ENCODE measurements at places on chromosomes 1 and 21. TPM values are rescaled to one million over a fixed set of nuclear protein-coding genes. Genes with fewer than 3 reads are reported as not detected.

KCNK1 gene
- total RNA-seq: 0.91 TPM

CASQ1 gene
- not detected for total RNA-seq

STUM gene
- total RNA-seq: not detected

RXFP4 gene
- total RNA-seq: not detected

- DNase-seq: no peak
These were observed 23.4 kb downstream of the GTF2B start for GRCh38 chr1:88867743-88868521.

DNA sequence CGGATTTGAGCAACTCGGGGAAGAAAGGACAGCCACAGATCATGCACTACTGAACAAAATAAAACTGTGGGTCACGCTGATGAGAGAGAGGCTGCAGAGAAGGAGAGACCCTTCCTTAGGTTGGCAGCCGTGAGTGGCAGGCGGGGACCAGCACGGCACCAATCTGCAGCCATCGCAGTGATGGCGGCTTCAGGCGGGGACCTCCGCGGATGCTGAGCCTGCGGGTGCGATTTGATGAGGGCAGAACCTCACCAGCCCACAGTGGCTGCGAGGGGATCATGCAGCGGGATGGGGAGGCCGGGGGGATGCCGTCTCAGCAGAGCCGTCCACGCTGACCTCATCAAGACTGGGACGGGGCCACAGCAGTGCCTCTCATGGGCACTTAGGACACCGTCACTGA lies 11.8 kb downstream of the ITGB2 start:
- no peak for DNase-seq

DNA sequence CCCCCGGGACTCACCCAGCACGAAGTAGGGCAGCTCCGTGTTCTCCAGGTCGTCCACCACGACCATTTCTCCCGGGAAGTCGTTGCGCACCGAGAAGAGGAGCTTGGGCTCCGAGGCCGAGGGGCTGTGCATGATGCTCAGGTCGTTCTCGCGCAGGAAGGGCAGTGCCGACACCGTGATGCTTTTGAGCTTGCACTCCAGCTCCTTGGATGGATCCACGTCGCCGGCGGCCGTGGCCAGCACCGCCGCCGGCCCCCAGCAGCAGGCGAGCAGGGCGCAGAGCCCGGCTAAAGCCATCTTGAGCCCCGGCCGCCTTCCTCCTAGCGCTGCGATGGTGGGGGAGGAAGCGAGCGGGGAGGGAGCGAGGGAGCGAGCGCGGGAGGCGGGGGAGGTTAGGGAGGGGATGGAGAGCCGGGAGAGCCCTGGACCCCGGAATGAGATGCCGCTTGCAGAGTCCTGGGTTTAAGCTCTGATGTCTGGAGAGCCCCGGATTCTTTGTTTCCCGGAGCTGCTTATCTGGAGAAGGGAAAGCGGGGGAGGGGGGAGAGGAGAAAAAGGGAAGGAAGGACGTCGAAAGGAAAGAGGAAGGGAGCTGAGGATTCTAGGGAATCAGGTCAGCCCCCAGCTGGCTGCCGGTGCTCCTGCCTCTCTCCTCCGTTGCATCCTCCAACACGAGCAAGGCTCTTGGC lies at the start of gene ASTN1:
Gene ASTN1 (minus strand): TSS at position 333 of the 689 bp plus-strand sequence. CDS start 36 bp downstream, at position 297.
- DNase-seq: no peak

DNA sequence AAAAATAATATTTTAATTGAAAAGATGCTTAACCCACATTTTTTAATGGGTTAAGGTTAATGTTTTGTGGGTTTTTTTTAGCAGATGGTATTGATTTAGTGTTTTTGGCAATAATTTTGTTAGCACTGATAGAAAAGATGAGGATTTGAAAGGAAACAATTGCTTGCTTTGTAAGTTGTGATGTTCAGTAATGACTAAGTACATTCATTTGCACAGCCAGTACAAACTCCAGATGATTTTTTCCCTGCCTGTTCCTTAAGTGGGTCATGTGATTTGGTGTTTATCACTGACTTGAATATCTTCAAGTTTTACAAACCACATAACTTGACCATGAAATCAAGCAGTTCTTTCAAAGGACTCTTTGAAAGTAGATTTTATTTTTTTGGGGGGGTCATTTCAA lies 15.0 kb downstream of the DISP1 start:
- no peak for DNase-seq

- DNase-seq: peak; percentile 20
These were observed 10.0 kb upstream of the OTUD3 start for GRCh38 chr1:19872190-19872589.

GRCh38 chr1:3024588-3024987 lies 3.3 kb downstream of the ACTRT2 start:
- no peak for DNase-seq

DNA sequence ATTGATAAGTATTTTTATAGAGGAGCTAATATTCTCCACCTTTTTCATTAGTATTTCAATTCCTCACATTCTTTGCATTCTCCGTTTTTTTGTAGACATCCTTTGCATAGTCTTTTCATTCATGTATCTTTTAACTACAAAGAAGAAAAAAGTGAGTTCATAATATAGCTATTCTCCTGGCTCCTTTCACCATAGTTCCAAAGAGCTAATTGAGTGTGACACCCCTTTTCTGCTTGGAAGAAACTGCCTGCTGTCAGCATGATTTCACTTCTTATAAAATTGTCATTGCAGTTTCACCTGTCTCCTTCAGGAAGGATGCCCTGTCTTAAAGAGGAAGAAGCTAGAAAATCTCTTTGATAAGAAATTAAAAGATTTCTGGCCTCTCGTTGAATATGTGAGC lies 991.1 kb downstream of the KCNT2 start:
- DNase-seq: no peak
